Midbrain (tissue), 1 donor: ENCODE measurements at places on chromosomes 11 and 22.

DNA sequence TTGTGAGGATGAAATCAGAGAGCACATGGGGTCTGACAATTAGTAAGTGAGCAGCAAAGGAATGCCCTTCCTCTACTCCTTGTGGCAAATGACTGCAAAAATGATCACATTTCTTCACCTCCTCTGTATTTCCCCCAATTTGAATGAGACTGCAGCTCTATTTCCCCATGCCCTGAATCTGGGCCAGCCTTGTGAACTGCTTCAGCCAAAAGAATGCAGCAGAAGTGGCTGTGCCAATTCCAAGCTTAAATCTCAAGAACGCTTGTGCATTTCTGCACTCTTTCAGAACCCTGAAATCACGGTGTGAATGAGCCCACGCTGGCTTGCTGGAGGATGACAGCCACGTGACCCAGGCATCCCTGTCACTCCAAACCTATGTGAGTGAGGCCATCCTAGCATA, 9.9 kb downstream of the SLC43A3 start:
- no peak for DNase-seq

DNA sequence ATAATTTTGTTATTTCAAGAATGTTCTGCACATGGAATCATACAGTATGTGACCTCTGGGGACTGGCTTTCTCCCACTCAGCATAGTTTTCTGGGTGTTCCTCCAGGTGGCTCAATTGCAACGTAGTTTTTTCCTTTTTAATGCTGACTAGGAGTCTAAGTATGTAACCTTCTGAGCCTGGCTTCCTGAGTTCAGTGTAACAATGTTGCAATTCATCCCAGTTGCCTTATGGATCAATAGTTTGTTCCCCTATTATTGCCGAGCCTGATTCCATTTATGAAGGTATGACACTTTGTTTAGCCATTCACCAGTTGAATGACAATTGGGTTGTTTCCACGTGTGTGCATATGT, 128.3 kb downstream of the CRYBB2 start:
- no peak for DNase-seq

DNA sequence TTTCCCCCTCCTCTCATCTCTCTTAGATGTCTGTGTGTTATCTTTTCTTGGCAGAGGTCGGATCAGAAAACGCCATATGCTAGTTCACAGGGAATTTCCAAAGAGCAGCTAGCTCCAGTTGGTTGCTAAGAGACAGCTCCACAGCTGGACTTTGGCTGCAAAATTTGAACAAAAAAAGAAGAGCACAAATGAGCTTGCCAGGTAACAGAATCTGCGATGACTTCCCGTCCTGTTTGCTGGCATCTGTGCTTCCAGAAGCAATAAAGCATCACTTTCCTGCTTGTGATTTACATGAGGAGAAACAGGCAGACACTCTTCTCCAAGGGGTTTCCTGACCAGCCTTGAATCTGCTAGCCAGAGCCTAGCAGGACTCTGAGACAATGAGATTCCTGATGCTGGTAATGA, 596.0 kb upstream of the B3GAT1 start:
- peak; percentile 12 for DNase-seq

DNA sequence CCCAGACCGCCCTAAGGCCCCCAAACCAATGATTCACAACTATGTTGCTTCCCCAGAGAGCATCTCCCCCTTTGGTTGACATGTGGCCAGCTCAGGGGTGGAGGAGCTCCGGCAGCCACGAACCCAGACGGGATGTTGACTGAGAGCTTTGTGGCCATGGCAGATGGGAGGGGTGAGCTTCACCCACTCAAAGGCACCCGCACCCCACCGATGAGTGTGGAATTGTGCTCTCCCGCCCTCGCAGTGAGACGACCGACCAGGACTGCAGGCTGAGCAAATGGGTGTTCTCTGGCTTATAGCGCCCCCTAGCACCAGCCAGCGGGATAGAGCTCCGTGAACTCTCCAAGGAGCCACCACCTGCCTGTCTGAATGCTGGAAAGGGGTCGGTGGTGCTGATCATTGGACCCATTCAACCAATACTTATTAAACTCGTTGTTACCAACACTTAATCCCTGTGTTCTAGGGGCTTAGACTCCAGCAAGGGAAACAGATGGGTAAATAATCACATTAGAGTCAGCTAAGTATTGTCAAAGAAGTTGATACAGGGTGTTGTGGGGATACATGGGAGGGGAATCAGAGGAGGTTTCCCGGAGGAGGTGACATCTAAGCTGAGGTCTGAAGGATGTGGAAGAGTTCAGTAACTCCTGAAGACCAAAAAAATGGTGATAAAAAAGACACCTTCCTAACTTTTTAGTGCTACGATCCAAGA, 4.5 kb upstream of the TIMP3 start:
- peak; percentile 89 for DNase-seq

DNA sequence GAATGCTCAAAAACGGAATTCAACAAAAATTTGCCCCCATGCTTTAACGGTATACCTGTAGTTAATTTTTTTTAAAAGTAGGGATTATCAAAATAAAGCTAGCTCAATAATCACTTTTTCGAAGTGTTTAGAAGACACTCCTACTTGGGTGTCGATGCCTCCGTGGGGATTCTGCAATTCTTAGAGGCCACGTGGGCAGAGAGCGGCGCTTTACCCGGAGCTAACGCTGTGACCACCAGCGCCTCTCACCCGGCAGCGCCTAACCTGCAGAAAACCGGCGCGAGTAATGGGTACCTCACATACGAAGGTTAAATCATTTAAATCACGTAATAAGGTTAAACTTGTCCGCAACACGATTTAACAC, 583 bp downstream of the TAF1D start:
- peak; percentile 52 for DNase-seq

- DNase-seq, result peak; percentile 73
Measured at GRCh38 chr11:92886243-92886905, 83.1 kb upstream of the MTNR1B start.

DNA sequence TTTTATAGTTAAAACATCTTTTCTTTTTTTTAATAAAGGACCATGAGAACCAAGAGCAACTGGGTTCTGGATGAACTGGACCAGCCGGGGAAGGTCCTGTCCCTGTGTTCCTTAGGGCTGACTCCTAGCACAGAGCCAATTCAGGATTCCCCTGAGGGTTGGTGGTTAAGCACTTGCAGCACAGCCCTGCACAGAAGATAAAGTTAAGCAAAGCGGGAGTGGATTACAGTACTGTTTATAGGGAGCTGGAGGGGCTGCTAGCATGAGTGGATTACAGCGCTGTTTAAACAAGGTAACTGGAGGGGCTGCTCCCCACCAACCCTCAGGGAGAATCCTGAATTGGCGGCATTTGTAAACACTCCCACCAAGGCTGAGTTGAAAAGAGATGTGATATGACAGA, 90.6 kb downstream of the CELSR1 start:
- no peak for DNase-seq

GRCh38 chr22:28942801-28943500, 59.6 kb downstream of the ZNRF3 start:
- no peak for DNase-seq
